ENCODE measurements at places on chromosomes 3 and 15. TPM values are rescaled to one million over a fixed set of nuclear protein-coding genes. Genes with fewer than 3 reads are reported as not detected.

The NCK1 gene
- total RNA-seq = 27.7 TPM

The SAMD7 gene
- total RNA-seq = not detected

The CGNL1 gene
- total RNA-seq = 2.0 TPM

The ANKRD34C gene
- not detected for total RNA-seq

The TP63 gene
- 0.42 TPM for total RNA-seq

The MYL3 gene
- not detected for total RNA-seq

The SLC2A2 gene
- not detected for total RNA-seq

The FAM227B gene
- total RNA-seq = 1.1 TPM

The BNIP2 gene
- total RNA-seq = 80.5 TPM

The ZPLD1 gene
- 0.05 TPM for total RNA-seq

The SLC7A14 gene
- not detected for total RNA-seq
